ENCODE measurements at places on chromosomes 5 and 9. TPM values are rescaled to one million over a fixed set of nuclear protein-coding genes. Genes with fewer than 3 reads are reported as not detected.

GRCh38 chr5:32506799-32507198 lies 62.3 kb upstream of the ZFR start:
- H3K36me3 ChIP-seq, result peaks cover 3% of the 10 kb centered on the region
- no peaks in the 10 kb centered on the region for H3K27me3 ChIP-seq
- peaks cover 38% of the 10 kb centered on the region for H3K4me1 ChIP-seq
- no peak overlapping the region for H3K4me3 ChIP-seq

Gene ANKRD34B
- total RNA-seq, result 0.05 TPM

DNA sequence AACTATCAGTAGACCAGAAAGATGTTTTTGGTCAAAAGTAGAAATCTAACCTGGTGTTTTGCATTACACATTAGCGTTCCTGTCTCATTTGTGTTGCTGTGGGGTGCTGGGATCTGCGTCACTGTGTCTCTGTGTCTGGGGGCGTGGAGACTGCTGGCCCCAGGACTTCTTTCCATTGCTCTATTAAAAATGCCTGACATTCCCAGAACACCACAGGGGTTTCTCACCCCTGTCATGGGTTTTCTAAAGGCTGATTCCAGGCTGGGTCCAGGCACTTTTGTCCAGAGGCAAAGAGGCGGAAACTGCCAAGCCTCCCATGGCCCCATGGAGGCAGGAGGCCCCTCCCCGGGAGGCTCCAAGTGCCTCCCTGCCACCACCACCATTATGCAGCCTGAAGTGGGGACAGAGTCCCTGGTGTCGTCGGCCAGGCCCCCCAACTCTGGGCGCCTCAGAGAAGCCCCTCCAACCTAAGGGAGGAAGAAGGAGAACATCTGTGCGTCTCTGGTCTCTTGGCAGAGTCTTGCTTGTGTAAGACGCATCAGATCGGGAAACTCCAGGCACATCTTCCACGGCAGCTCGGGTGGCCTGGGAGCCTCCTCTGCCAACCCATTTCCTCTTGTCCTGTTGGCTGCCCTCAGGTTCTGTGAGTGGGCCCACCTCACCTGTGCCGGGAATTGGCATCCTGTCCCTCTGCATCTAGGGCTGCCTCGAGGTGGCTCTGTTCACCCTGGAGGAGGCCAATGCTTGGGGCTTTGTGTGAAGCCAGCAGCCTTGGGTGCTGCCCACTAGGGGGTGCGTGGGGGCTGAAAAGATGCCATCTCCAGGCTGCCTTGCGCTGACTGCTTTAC lies 13.8 kb upstream of the PLEKHG4B start:
- no peak for DNase-seq
- no peaks in the 10 kb centered on the region for H3K36me3 ChIP-seq
- peaks cover 57% of the 10 kb centered on the region for H3K4me1 ChIP-seq
- peak overlapping the region; percentile 65 for H3K27ac ChIP-seq

- H3K4me1 ChIP-seq, result peaks cover 32% of the 10 kb centered on the region
- H3K4me3 ChIP-seq, result no peak overlapping the region
- no peak overlapping the region for H3K27ac ChIP-seq
- H3K27me3 ChIP-seq, result no peaks in the 10 kb centered on the region
- no peaks in the 10 kb centered on the region for H3K36me3 ChIP-seq
Measured at GRCh38 chr5:14040542-14040941, 96.1 kb upstream of the DNAH5 start.

DNA sequence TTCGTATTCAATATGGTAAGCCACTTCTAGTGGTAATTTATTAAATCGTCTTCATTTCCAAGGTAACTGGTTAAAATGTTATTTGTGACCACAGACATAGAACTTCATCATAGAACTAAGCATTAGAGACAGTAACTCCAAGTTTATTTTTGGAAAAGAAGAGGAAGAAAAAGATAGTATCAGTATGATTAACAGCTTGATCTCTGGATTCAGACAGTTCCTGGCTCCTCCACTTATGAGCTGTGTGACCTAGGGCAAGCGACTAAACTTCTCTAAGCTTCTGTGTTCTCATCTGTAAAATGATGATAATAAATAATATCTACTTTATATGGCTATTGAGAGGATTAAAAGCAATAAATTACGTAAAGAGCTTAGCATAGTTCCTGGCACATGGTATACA lies 29.8 kb upstream of the TNPO1 start:
- H3K27ac ChIP-seq, result no peak overlapping the region
- DNase-seq, result no peak
- no peaks in the 10 kb centered on the region for H3K36me3 ChIP-seq
- no peak overlapping the region for H3K4me3 ChIP-seq
- no peaks in the 10 kb centered on the region for H3K27me3 ChIP-seq

Gene GPR150
- not detected for total RNA-seq

- no peak overlapping the region for H3K27ac ChIP-seq
- H3K4me3 ChIP-seq, result no peak overlapping the region
- no peak for DNase-seq
- H3K36me3 ChIP-seq, result no peaks in the 10 kb centered on the region
Measured at GRCh38 chr9:133701981-133702797, 36.0 kb downstream of the SARDH start.

Measured in neural crest cell (in vitro differentiated cells).